ENCODE measurements at places on chromosomes 5 and 9.

DNA sequence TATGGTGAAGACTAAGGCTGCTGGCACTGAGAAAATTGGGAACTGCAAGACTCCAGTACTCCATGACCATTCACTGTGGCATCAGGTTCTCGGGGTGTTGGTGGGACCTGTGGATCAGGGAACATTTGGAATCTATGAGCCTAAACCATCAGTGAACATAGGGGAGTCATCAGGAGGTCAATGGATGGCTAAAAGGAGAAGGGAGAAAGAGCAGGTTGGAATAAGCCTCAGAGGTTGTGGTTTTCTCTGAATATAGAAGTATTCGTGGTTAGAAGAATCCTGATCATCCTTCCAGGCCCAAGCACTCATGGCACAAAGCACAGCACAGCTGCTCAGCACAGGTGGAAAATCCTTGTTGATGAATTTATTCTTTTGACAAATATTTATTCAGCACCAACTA lies 156.6 kb downstream of the SEMA6A start:
- no peak for DNase-seq

DNA sequence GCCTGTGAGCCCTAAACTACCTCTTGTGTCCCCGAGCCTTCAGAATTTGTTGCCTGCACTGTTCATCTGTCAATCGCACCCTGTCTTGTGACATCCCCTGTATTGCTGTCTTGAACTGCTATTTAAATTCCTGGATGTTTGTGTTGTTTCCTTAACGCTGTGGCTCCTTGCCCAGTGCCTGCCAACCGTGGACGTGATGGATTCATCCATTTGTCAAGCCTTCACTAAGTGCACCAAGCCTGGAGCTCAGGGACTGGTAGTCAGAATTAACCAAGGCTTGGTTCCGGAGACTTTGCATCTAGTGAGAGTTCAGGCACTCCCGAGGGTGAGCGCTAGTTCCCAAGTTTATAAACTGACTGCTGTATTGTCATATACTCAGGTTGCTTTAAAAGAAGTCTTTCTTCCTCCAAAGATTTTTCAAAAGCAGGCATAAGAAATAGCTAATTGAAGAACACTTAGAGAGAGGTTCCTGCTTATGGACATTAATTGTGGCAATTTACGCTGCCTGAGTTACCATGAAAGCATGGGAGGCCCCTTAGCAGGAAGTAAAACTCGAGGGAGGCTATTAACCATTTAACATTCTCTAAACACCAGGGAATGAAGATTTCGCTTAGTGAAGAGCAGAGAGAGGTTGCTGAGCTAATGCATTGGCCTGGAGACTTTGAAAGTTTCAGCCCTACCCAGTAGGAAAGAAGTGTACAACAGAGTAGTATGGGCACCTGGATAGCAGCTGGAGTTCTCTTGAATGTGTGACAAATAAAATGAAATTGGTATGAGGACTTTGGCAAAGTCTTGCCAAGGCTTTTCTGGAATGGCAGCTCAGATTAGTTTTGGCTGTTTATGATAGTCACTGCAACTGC lies 29.0 kb downstream of the RGS3 start:
- DNase-seq: no peak

GRCh38 chr5:61253547-61253946 lies 78.5 kb upstream of the ZSWIM6 start:
- no peak for DNase-seq

GRCh38 chr5:93723005-93723404 lies 18.4 kb downstream of the POU5F2 start:
- DNase-seq: no peak

GRCh38 chr5:81424728-81425127 lies 30.8 kb upstream of the ACOT12 start:
- DNase-seq: no peak

GRCh38 chr5:120088836-120089235 lies 375.3 kb upstream of the PRR16 start:
- no peak for DNase-seq

- DNase-seq: no peak
Observed at GRCh38 chr5:128903550-128903949, 61.7 kb upstream of the SLC27A6 start.

DNA sequence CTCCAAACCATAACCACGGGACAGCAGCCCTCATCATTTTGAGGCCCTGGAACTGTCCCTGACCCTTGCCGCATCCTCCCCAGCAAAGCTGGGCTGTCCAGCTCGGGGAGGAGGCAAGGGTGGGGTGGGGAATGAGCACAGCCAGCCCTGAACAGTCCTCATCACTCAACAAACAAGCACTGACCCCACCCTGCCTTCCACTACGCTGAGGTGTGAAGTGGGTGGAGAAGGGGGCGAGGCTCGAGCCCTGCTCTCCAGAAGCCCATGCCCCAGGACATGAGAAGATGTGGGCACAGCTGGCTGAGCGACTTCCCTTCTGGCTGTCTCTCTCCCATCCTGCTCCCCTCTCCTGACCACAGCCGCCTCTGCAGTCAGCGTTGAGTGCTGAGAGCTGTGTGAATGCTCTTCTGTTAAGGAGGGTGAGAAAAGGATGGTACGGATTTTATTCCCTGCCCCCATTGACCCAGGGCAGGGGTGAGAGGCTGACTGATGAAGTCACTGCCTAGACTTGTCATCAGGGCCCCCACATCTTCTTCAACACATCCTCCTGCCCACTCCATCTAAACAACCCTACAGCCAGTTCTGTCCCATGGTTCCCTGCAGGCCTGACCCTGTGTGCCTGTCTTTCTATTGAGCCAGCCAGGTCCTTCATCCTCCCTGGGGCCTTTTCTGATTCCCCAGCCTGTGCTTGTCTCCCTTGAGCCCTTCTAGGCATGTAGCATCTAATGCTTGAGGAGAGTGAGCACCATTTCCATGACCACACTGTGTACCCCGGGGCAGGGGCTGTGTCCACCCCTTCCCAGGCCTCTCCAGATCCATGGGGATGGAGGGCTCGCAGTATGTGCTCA lies 276.0 kb downstream of the FSTL4 start:
- DNase-seq: no peak

- DNase-seq: no peak
Observed at GRCh38 chr5:95770830-95771708, 39.9 kb downstream of the RHOBTB3 start.

DNA sequence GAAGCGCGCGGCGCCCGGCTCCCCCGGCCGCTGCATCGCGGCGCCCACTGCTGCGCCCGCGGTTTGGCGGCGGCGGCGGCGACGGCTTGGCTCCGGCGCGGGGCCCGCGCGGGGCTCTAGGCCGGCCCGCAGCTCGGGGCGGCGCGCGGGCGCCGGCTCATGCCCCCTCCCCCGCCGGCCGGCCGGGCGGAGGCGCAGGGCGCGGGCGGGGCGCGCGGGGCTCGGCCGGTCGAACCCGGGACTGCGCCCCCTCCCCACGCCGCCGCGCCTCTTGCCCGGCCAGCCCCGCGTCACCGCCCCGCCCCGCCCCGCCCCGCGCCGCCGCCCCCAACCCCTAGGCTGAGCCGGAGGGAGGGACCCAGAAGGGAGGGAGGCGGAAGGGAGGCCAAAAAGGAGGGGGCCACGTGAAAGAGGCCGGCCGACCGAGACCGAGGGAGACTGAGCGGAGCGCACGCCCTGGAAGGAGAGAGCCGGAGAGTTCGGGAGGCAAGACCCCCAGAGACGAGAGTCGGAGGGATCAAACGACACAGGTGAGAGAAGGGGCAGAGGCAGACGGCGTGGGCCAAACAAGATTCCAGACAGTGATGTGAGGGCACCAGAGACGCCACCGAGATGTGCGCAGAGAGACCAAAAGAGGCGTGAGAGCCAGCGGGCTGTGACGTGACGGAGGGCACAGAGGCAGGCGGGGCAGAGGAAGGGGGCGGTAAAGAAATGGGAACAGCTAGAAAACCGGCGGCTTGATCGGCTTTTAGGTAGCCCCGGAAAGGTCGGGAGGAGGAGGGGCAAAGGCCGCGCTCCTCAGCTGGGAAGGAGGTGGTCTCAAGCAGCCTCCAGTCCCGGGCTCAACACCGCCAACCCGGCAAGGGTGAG lies at the start of gene BARX1:
BARX1 (minus strand) TSS at position 245 of the 870 bp plus-strand sequence; CDS start at position 36, 209 bp downstream.
- DNase-seq: no peak

DNA sequence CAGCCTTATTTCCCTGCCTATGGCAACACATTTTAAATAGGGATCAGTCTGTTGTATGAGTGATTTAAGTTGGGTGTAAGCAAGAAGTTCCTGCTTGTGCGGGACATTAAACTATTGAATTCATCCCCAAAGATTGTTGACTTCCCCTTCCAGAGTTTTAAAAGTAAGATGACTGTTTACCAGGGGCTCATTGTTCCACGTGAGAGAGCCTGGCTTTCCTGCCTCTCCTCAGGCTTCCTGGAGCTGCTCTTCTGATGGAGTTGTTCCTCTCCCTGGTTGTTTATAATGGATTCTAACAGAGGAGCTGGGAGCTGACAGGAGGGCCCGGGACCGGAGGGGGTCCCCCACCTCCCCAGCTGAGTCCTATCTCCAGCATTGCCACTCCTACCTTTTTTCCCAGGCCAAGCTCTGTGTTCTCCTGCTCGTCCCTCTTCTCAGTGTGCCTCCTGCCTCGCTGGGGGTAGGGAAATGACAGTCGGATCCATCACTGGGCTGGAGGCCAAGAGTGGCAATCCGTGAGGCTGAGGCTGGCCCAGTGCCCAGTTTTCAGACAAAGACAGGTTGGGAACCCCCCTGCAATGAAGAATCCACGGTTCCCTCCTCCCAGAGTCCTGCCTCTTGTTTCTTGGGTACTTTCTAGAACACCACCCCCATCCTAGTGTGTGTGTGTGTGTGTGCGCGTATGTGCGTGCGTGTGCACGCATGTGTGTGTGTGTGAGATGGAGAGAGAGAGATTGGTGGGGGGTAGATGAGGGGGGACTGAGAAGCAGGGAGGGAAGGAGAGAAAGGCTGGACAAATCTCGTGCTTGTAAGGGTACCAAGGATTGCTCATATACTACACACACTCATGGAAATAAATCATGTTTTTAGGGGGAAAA lies 123.7 kb upstream of the NFIB start:
- no peak for DNase-seq

GRCh38 chr9:7075154-7075553 lies 317.4 kb downstream of the KDM4C start:
- no peak for DNase-seq
